Stromal cell of bone marrow (primary cell): ENCODE measurements at places on chromosomes 6 and 20.

- DNase-seq, result no peak
Measured at GRCh38 chr20:9475456-9475855, 38.9 kb upstream of the LAMP5 start.

DNA sequence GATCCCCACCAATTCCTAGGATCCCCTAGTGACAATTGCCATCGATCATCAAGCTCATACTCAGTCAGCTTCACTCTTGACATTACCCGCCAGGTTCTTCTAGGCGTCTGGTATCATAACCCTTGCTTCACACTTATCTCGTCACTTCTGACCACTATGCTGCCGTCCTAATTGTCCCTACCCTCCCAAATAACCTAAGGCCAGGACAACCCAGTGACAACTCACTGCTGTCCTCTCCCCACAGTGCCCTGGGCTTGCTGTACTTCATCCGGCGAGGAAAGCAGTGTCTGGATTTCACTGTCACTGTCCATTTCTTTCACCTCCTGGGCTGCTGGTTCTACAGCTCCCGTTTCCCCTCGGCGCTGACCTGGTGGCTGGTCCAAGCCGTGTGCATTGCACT is 3.7 kb downstream of the SYS1 start:
- no peak for DNase-seq

GRCh38 chr6:33944686-33945411 is 141.0 kb upstream of the MLN start:
- DNase-seq, result no peak

DNA sequence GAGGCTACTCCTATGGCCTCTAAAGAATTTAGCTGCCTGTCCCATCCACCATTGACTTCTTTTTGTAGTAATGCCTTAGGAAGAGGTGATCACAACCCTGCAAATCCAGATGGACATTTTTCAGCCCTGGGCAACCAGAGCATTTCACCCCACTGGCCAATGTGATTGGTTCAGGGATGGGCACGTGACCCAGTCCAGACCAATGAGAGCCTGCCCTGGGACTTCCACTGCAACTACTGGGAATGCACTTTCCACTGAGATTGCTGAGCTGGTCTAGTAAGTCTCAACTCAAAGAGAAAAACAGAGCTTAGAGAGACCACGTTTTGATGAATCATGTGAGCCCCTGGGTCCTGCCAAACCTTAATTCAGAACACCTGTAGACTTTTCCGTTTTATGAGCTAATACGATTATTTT is 8.9 kb upstream of the UBE2V1 start:
- no peak for DNase-seq

- DNase-seq, result peak; percentile 59
Measured at GRCh38 chr6:151325075-151326050, 66.0 kb downstream of the ZBTB2 start.

GRCh38 chr6:33904050-33904746 is 100.4 kb upstream of the MLN start:
- no peak for DNase-seq

- no peak for DNase-seq
Measured at GRCh38 chr20:43840382-43841070, 74.1 kb upstream of the TOX2 start.

DNA sequence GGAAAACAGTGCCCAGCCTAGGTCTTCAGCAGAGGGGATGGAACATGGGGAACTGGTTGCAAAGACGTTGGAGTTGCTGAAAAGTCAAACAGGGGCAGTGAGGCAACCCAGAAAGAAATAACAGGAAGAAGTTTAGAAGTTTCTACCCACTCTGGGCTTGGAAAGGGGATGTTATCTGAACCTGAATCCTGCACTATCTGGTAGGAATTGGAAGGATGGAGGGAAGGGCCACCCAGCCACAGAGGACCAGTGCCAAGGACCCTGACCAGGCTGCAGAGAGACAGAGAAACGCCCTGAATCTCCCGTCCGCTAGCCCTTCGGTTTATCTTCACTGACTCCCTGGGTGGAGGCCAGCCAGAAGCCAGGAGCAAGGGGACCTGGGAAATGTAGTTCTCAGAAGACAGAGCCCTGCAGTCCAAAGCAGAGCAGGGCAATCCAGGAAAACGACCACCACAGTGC is 217.3 kb upstream of the RREB1 start:
- no peak for DNase-seq

- DNase-seq, result no peak
Measured at GRCh38 chr6:150394899-150395295, 26.1 kb downstream of the IYD start.

GRCh38 chr6:11702500-11703130 is 76.0 kb downstream of the ADTRP start:
- peak; percentile 59 for DNase-seq

GRCh38 chr20:8449123-8449522 is 317.1 kb downstream of the PLCB1 start:
- peak; percentile 27 for DNase-seq

- no peak for DNase-seq
Measured at GRCh38 chr20:63246490-63247288, 7.6 kb downstream of the NKAIN4 start.

- peak; percentile 38 for DNase-seq
Measured at GRCh38 chr6:13908955-13909381, 15.8 kb upstream of the RNF182 start.

DNA sequence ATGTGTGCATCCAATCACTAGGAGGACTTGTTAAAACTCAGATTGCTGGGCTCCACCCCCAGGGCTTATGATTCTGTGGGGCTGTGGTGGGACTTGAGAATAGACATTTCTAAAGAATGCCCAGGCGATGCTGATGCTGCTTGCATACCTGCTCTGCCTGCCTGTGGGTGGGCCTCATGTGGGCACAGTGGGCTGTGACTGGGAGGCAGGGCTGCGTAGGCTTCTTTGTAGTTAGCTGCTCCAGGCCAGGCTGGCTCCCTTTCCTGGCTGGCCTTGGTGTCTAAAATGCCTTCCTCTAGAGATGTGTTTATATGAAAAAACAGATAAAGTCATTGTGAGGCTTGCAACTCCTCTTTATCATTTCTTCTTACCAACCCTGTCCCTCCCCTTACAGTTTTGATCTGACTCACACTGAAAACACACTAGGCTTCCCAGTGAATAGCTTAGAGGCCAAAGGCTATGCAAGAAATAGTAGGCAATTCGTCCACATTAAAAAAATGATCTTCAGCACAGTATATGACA is 495.5 kb upstream of the MAP3K7 start:
- DNase-seq, result peak; percentile 10

- DNase-seq, result no peak
Measured at GRCh38 chr6:89348372-89348771, 4.2 kb downstream of the UBE2J1 start.

DNA sequence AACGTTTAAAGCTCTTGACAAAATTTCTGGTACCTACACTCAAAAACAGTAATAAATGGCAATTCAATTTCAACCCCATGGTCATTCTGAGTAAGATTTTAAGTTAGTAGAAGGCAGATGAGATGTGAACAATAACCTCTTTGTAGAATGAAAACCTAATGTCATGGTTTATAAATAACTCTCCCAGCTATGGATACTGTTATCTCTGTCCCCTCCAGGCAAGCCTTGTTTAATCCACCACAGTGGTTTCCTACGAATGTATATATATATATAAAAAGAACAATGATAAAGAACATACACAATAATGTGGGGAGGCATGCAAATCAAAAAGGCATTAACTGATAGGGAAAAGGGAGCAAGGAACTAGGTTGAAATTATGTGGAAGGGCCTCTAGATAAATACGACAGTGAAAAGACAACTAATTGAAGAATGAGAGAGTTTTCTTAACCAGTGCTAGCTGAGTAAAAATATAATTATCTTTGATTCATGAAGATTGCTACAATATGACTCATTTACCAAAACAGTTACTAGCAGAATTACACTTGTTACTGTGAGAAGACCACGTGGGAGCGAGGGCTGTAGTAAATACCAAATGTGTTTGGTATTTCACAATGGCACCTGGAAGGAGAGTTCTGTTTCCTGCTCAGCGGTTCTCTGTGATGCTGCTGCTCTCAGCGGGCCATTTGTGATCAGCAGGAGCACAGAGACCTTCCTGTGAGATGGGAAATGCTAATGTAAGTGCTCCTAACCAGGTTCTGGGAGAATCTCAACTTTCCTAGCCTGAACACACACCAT is 173.7 kb downstream of the MBOAT1 start:
- peak; percentile 2 for DNase-seq

DNA sequence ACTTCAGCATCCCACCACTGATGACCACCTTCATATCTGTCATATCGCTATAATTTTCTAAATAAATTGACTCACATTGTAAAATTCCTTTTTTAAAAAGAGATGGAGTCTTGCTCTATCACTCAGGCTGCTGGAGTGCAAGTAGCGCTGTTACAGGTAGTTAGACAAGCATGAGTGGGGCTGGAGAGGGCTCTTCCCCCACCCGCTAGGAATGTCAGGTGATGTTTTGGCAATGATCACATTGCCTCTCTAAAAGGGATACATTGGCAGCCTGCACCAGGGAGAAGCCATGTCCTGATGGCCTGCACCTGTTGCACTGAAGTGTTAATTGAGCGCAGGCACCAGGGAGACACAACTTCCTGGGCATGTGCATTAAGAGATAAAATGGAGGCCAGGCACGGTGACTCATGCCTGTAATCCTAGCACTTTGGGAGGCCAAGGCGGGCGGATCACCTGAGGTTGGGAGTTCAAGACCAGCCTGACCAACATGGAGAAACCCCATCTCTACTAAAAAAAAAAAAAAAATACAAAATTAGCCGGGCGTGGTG is 16.9 kb upstream of the SLC22A16 start:
- DNase-seq, result no peak

DNA sequence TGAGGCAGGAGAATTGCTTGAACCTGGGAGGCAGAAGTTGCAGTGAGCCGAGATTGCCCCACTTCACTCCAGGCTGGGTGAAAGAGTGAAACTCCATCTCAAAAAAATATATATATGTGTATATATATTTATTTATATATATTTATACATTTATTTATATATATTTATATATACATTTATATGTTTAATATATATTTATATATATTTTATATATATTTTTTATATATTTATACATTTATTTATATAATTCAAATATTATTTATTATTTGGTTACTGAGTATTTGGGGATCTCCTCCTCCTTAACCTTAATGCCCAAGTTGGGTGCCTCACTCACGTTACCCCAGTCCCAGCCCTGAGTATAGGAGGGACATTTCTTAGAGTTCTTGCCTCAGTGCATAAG is 2.7 kb downstream of the FAM50B start:
- DNase-seq, result no peak

GRCh38 chr20:23205211-23205610 is 119.1 kb upstream of the CD93 start:
- no peak for DNase-seq

DNA sequence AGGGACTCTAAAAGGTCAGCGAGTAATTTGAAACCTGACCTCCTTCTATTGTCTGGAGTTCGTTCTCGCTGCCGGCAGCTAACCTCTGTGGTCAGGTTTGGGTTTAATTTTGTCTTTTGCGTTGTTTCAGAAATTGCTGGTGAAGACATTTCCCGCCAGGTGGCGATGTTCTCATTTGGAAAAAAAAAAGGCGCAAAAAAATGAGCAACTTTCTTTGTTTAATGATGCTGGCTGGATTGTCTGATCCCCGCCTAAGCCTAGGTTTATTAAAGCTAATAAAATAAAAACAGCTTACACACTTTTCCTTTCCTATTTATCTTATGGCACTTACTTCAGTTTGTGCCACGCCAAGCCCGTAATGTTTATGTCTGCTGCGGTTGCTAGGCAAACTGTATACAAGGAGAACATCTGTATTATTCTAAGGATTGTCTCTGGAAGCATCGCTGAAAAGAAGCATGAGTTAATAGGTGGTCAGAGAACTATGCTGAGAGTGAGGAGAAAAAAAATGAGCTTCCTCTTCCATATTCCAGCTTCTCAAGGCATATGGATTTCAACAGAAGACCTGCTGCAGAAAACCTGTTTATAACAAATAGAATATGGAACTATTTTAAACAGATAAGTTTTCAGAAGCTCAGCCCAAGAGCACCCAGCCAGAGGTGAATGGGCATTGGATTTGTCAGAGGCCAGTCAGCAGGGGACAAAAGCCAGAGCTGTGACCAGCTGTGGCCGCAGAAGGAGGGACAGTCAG is 205.7 kb downstream of the DOK5 start:
- DNase-seq, result peak; percentile 34

- DNase-seq, result no peak
Measured at GRCh38 chr20:46330072-46330763, 21.9 kb upstream of the CDH22 start.

GRCh38 chr20:58889334-58889760 is 36.8 kb downstream of the GNAS start:
- no peak for DNase-seq

DNA sequence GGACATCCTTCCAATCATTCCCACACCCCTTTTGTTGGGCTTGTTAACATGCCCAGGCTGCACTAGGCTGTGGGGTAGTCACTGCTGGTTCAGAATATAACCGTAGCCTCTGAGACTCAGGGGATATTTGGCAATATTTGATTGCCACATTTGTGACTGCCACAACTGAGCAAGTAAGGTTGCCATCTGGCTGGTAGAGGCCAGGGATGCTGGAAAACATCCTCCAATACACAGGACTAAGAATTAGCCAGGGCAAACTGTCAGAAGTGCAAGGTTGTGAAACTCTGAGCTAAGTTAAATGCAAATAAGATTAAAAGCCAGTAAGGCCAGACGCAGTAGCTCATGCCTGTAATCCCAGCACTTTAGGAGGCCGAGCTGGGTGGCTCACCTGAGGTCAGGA is 112.0 kb downstream of the ZMYND8 start:
- DNase-seq, result no peak

GRCh38 chr6:7646394-7646793 is 56.4 kb downstream of the SNRNP48 start:
- DNase-seq, result no peak

DNA sequence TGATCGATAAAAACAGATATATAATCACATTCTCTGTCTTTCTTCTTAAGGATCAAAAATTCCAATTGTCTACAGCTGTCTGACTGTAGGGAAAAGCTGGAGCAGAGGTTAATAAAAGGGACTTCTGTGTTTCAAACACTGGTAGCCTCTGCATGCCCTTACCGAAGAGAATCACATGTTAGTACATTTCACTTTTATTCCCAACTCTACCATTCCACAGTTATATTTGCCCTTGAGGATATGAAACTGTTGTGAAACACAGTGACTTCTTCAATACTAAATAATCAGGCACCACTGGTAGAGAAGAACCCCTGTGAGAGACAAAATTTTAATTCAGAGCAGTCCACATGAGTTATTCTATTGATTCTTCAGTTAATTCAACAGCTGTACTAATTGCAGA is 1187.3 kb upstream of the CITED2 start:
- no peak for DNase-seq

DNA sequence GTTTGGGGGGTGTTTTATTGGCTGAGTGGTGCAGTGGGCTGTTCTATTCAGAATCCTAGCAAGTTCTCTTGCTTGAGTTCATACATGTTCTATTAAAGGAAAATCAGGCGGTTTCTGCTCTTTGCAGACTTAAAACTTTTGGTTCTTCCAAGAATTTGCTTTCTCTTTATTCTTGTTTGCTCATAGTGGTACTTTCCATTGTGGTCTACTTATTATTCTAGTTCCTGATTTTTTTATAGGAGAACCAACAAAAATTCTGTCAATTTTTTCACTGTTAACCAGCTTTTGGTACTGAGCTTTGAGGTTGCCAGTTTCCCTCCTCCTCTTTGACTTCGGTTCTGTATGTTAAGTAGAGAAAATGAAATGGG is 6.7 kb downstream of the AFDN start:
- DNase-seq, result no peak
